Astrocyte (in vitro differentiated cells and primary cell): ENCODE measurements at places on chromosomes 7 and 10. TPM values are rescaled to one million over a fixed set of nuclear protein-coding genes. Genes with fewer than 3 reads are reported as not detected.

TNS3 gene
- total RNA-seq = 92.9 and 105 TPM in 2 replicates

PKD2L1 gene
- not detected in 2 replicates for total RNA-seq

HHEX gene
- not detected in 2 replicates for total RNA-seq

HOGA1 gene
- 0.23 and 0.31 TPM in 2 replicates for total RNA-seq

DNAJC12 gene
- 1.7 and 2.1 TPM in 2 replicates for total RNA-seq

SH2D4B gene
- 0.07 TPM in 1 of 2 replicates, not detected in the other for total RNA-seq

GRM3 gene
- total RNA-seq = not detected in 2 replicates

CHAT gene
- total RNA-seq = 0.12 and 1.00 TPM in 2 replicates

HMX3 gene
- total RNA-seq = not detected in 2 replicates

- DNase-seq = no peak
Observed at GRCh38 chr10:66244953-66245352, 680.9 kb upstream of the LRRTM3 start.

- no peak for DNase-seq
Observed at GRCh38 chr10:44955413-44956070, 4.1 kb upstream of the RASSF4 start.

GRCh38 chr10:46233181-46233580 lies 53.6 kb upstream of the ANTXRL start:
- no peak for DNase-seq

GRCh38 chr7:75028299-75028698 lies 45.3 kb downstream of the RCC1L start:
- no peak for DNase-seq

- DNase-seq = no peak
Observed at GRCh38 chr7:88268858-88269257, 37.8 kb downstream of the STEAP4 start.

GRCh38 chr10:70910486-70911341 lies 22.3 kb upstream of the PCBD1 start:
- DNase-seq = no peak

DNA sequence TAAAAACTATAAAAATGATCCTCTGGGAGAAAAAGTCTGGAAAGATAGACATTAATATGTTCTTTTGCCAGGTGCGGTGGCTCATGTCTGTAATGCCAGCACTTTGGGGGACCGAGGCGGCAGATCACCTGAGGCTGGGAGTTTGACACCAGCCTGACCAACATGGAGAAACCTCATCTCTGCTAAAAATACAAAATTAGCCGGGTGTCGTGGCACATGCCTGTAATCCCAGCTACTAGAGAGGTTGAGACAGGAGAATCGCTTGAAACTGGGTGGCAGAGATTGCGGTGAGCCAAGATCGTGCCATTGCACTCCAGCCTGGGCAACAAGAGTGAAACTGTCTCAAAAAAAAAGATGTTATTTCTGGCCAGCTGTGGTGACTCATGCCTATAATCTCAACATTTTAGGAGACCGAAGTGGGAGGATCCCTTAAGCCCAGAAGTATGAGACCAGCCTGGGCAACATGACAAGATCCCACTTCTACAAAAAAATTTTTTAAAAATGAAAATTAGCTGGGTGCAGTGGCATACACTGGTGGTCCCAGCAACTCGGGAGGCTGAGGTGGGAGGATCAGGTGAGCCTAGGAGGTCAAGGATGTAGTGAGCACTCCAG lies 101.9 kb upstream of the LRRN3 start:
- DNase-seq = no peak

GRCh38 chr7:151128144-151128543 lies 39.4 kb downstream of the GBX1 start:
- DNase-seq = no peak

GRCh38 chr7:33905389-33906032 lies at the start of gene BMPER:
TSS of gene BMPER (plus strand) at chr7:33905539. CDS start at chr7:33905614, 75 bp downstream.
- DNase-seq = no peak

DNA sequence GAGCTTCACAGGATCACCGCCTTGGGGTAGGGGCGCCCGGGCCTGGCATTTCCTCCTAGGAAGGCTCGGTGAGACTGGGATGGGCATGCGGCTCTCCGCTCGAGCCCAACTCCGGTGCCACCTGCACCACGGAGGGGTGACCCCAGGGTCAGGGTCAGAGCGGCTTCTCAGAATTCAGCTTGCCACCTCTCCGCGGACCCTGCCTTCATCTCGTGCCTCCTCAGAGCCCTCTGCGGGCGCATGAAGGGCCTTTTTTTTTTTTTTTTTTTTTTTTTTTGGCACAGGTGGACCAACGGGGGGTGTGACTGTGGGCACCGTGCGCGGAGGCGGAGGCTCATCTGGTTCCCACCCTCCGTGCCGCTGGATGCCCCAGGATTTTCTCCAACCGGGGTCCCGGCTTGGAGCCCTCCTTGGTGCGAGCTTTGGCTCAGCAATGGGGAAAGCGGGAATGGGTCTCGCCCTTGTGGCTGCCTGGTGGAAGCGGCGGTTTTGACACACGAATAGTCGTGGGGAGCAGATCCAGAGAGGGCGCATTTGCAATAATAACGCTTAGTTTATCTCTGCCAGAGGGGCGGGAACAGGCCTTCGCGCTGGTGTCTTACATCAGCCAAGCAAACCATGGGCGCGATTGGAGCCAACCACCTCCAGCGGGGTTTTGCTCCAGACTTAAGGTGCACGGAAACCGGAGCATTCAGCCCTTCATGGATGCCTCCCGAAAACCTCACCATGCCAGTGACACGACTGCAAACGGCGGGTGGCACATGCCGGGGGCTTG lies 5.0 kb upstream of the TNRC18 start:
- peak; percentile 86 for DNase-seq

- DNase-seq = no peak
Observed at GRCh38 chr10:71290331-71290730, 28.7 kb upstream of the SLC29A3 start.

- DNase-seq = no peak
Observed at GRCh38 chr7:103686064-103686463, 240.1 kb upstream of the SLC26A5 start.

DNA sequence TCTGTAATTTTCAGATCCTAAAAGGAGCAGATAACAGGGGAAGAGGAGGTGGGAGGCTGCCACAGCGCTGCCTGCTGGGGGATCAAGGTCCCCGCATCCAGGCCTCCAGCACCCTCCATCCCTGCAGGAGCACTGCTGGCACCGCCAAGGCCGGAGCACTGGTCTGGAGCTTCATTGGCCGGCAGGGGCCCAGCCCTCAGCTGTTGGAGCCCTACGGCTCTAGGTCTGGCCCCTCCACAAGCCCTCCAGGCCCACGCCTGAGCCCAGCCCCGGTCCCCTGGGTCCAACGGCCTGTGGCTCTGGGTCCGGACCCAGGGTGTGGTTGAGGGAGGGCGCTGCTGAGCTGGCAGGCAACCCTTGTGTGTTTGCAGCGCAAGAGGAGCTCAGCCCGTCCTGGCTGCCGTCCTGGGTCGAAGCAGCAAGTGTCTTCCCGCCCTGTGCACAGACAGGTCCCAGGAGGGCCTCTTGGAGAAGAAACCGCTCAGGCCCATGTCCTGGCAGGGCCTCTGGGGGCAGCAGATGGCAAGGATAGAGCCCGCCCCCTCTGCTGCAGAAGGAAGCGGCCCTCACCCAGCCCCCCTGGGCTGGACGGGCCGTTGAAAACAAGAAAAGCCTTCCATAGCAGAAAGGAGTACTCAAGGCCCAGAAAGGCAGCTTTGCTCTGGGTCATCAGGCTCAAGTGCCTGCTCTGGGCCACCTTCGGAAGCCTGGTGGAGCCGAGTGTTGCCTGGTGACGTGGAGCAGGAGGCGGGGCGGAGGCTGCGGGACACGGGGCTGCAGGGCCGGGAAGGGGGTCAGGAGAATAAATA lies 54.3 kb upstream of the TNRC18 start:
- DNase-seq = no peak

- DNase-seq = peak; percentile 31
Observed at GRCh38 chr10:63670291-63670898, 149.2 kb downstream of the REEP3 start.

DNA sequence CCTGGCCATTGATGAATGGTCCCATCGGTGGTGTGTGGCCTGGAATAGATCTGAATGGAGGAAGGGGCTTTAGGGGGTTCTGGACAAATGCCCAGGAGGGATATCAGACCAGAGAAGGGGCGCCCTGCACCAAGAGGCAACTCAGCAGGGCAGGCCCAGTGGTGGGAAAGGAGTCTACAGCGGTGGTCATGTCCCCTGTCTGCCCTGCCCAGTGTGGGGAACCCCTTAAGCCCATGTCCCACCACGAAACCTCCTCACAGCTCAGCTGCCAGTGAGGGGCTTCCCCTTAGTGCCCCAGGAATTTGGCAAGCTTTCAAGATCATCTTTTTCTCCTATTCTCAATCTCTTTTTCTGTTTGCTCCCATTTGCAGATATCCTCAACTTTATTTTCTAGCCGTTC lies 14.1 kb upstream of the CCSER2 start:
- DNase-seq = no peak

DNA sequence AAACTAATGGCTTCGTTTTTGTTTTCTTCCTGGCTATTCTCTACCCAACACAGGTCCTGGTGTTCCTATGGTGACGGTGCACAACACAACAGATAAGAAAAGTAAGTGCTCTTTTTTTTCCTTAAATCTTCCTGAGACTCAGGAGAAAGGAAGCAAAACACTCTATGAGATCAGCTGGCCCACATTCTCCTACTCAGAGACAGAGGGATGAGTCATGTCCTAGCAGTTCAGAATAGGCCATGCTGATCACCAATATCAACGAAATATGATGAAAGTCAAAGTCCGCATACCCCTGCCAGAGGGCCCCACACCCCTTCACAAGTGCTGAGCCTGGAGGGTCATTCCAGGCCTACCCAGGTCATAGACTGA lies 149.2 kb downstream of the PAXIP1 start:
- no peak for DNase-seq

GRCh38 chr10:5744849-5745248 lies 60.2 kb downstream of the TASOR2 start:
- DNase-seq = no peak

- no peak for DNase-seq
Observed at GRCh38 chr10:28431139-28431538, 101.8 kb upstream of the WAC start.

GRCh38 chr7:113217314-113217713 lies 99.0 kb upstream of the SMIM30 start:
- peak; percentile 8 for DNase-seq

GRCh38 chr10:20971901-20972300 lies 74.8 kb upstream of the NEBL start:
- no peak for DNase-seq
